NCI-H69 (cell line): ENCODE measurements at places on chromosomes 13 and 19.

- DNase-seq, result no peak
These were observed 136.3 kb upstream of the UFM1 start for GRCh38 chr13:38213314-38213713.

DNA sequence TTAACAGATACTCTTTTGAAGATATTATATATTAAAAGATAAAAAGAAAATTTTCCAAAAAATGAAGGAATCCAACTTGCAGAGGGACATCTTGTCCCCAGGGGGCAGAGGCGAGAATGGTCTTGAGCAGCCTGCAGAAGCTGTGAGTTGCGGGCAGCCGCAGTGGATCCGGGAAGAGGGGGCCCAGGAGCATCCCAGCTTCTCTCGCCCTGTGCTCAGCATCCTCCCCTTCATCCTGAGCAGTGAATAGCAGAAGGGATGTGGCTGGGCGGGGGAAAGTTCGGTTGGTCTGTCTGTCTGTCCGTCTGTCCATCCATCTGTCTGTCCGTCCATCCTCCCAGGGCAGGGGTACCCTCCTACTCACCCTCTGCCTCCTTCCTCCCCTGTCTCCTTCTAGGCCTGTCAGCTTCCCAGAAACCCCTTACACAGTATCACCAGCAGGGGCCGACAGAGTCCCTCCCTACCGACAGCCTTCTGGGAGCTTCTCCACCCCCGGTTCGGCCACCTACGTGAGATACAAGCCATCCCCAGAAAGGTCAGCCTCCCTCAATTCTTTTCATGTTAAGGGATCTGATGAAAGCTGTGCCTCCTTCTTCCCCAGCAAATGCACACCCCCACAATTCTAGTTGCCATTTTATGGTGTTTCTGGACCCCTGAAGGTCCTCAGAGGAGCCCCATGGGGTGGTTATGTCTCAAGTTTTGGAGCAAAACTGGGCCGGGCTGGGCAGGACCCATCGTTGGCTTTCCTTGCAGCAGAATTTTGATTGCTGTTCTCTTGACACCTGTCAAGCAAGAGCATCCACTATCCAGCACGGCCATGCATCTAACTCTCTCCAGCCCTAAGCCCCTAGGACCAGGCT is 81.6 kb downstream of the DPF1 start:
- peak; percentile 84 for DNase-seq

DNA sequence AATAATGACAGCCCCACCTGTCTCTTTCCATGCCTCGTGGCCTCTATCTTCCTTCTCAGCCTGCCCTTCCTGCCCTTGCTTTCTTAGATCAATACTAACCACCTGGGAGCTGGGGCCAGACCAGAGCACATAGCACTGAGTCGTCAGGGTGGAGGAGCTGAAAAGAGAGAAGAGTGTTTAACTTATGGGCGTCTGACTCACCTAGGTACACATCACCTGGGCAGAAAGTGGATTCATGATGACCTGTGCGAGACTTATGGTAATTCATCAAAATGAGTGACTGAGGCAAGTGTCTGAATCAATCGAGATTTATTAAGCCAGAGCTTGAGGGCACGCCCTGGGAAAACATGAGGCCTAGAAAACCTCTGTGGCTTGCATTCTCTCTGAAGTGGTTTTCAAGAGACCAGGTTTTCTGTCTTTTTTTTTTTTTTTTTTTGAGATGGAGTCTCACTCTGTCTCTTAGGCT is 19.2 kb downstream of the CEACAM6 start:
- DNase-seq, result peak; percentile 99

- no peak for DNase-seq
These were observed 126.5 kb downstream of the ZNF536 start for GRCh38 chr19:30498707-30499106.

GRCh38 chr19:6103217-6103644 is 7.1 kb downstream of the RFX2 start:
- DNase-seq, result no peak

GRCh38 chr13:48579165-48579918 is 46.5 kb upstream of the RCBTB2 start:
- peak; percentile 60 for DNase-seq

DNA sequence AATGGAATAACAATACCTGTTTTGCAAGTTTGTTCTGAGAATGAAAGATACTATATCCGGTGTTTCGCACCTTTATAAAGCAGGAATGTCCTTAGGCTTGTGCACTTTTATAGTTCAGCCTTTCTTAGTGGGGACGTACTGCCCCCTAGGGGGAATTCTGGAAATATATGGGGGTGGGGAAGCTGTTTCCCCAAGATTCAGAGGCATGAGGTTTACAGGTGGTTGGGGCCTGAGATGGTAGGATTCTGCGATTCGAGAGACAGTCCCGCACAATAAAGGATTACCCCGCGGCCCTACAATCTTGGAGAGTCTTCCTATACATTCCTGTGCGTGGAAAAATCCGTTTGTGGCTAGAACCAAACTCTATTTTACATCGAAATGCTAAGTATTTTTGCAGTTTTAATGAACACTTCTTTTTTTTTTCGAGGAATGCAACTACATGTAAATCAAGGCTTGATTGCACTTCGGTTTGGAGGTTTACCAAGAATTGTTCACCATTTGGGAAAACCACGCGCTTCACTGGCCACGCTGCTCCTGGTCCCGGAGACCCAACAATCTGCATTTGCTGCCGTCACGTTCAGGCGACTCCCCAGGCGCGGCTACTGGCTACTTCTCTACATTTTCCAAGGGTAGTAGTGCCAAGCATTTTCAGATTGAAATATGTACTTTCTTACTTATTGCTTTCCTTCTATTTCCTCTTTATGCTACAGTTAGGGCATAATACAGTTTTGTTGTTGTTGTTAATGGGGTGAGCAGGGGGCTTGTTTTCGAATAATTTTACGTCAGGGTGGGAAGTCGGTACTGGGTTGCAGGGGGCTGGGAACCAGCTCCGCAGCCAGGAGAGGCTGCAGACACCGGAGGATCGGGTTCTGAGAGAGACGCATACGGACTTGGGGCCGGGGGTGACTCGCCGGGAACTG is 830 bp downstream of the NEK5 start:
- DNase-seq, result peak; percentile 66

- DNase-seq, result peak; percentile 19
These were observed 102.2 kb upstream of the PEG3 start for GRCh38 chr19:56942756-56943155.

DNA sequence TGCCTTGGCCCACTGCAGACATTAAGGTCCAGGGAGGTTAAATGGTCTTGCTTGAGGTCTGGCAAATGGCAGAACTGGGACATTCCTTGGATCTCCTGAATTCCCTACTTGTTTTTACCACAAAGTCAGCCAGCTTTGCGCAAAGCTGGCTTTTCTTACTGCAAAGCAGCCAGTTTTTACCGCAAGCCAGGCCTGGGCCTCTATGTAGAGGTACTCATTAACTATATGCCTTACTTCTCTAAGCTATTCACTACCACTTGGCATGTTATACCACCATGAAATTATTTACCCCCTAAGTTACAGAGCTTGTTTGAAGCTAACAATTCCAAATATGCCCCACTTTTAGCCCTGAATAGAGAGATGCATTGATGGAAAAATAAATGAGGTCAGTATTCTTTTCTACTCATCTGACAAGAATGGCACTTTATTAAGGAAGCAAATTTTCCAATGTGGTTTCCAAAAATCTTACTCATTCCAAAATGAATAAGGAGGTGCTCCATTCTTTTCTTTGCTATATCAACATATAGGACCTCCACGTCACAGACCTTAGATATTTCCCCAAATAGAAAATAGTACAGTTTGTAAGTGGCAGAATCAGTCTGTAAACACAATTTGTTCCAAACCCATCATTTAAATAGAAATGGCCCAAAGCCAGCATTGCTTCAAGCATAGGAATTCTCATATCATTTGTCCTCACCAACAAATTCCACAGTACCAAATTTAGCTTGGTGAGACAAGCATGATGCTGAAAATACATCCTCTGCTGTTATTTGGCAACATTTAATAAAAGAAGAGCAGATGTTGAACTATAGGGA is 143.9 kb upstream of the TSC22D1 start:
- no peak for DNase-seq

GRCh38 chr13:31890946-31891345 is 140.6 kb upstream of the FRY start:
- no peak for DNase-seq

- DNase-seq, result peak; percentile 87
These were observed 5.5 kb upstream of the SAE1 start for GRCh38 chr19:47124937-47125668.

DNA sequence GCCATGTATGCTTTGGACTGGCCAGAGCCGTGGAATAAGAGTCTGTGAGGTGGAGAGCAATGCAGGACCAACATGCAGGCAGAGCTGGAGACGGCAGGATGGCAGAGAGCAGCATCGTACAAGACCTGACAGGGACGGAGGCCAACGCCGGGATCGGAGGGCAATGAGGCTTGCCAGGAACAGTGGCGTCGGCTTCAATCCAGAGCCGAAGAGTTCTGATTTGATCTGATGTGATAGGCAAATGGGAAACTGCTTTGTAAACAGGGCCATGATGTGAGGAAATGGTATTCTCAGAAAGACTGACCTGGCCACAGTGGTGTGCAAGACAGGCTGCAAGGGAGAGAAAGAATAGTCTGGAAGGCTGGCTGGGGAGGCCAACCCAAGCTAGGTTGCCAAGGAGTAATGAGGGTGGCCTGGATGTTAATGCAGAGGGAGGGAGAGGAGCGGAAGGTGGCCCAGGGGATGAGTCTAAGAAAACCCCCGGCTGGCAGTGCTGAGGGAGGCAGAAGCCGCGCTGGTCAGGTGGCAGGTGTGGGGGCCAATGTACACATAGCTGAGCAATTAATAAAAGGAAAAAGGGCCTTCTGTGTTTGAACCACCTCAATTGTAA is 26.7 kb downstream of the RCBTB2 start:
- DNase-seq, result peak; percentile 62

- no peak for DNase-seq
These were observed 210.0 kb downstream of the IRS2 start for GRCh38 chr13:109576331-109576813.
